ENCODE measurements at places on chromosomes 2 and 18. TPM values are rescaled to one million over a fixed set of nuclear protein-coding genes. Genes with fewer than 3 reads are reported as not detected.

REG3A gene
- total RNA-seq, result not detected

HSBP1L1 gene
- 56.8 TPM for total RNA-seq

RGPD3 gene
- 0.04 TPM for total RNA-seq

CCDC121 gene
- 2.7 TPM for total RNA-seq

GRCh38 chr2:39530411-39530866, 93.4 kb upstream of the MAP4K3 start:
- peaks cover 29% of the 10 kb centered on the region for H3K4me1 ChIP-seq
- H3K27me3 ChIP-seq, result no peaks in the 10 kb centered on the region
- H3K36me3 ChIP-seq, result no peaks in the 10 kb centered on the region
- peak; percentile 66 for DNase-seq
- H3K27ac ChIP-seq, result peak overlapping the region; percentile 51
- no peak overlapping the region for H3K4me3 ChIP-seq

GRCh38 chr18:58859907-58860306, 4.8 kb upstream of the ZNF532 start:
- no peaks in the 10 kb centered on the region for H3K27me3 ChIP-seq
- H3K27ac ChIP-seq, result no peak overlapping the region
- no peaks in the 10 kb centered on the region for H3K36me3 ChIP-seq
- H3K4me1 ChIP-seq, result peaks cover 50% of the 10 kb centered on the region

DNA sequence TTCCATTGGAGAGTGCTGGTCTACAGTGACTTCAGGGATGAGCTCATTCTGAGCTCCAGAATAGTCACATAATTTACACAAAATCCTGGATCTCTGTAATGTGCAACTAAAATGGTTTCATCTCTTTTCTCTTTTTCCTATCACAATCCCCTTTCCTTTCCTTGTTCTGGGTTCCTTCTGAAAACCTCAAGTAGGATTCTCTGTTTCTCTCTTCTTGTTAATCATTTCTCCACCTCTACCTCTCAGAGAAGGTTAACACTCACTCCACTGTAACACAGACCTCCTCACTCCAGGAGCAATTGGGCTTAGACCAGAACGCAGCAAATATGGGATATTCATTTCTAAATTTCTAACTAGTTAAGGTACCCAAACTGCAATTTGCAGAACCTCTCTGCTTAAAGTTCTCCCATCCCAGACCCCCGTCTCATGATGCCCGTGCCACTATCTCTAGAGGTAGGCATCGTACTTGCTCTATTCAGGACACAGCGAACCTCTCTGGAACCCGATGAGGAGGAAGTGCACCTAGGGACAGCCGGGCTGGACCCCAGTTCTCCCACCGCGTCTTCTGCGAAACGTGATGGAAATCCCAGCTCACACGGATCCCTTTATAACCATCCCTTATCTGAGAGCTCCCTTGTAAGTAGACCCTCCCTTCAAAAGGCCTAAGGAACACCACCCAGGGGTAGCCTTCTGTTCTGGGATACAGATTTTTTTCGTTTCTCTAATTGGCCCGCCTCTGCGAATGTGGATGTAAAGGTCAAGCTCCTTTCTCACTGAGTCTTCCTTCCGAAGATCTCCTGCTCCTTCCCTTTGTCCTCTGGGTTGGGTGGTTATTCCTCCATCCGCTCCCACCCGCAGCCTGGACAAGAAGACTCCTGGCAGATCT, 1.3 kb downstream of the FOXI3 start:
- no peak for DNase-seq
- no peaks in the 10 kb centered on the region for H3K36me3 ChIP-seq
- H3K27ac ChIP-seq, result no peak overlapping the region
- H3K4me1 ChIP-seq, result no peaks in the 10 kb centered on the region
- H3K4me3 ChIP-seq, result no peak overlapping the region

DNA sequence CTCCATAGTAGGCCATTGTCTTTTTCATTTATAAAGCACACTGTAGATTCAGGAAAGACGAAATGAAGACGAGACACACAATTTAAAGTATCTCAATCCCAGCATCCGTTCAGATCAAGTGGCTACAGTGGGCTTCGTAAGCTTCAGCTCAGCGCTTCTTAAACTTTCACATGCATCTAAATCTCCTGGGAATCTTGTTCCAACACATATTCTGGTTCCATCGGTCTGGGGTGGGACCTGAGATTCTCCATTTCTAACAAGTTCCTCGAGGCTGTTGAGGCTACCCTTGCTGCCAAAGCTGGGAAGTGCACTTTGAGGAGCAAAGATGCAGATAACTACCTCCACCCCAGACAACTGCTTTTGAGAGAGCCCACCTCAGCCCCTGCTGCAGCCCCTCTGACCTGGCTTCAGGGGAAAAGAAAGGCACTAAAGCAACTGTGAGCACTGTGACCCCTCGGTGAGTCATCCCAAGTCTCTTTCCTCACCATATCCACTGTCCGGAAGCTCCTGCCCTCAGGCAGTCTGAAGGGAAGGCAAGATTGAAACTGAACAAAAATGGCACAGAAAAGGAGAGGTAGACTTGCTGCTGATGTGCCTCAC, 201.1 kb upstream of the FBXO11 start:
- H3K4me3 ChIP-seq, result no peak overlapping the region
- peak; percentile 91 for DNase-seq
- H3K27me3 ChIP-seq, result no peaks in the 10 kb centered on the region
- H3K27ac ChIP-seq, result peak overlapping the region; percentile 91

GRCh38 chr2:63875131-63875527, 33.4 kb downstream of the UGP2 start:
- H3K4me1 ChIP-seq, result peaks cover 21% of the 10 kb centered on the region
- peaks cover 12% of the 10 kb centered on the region for H3K36me3 ChIP-seq
- DNase-seq, result peak; percentile 52
- no peak overlapping the region for H3K4me3 ChIP-seq

DNA sequence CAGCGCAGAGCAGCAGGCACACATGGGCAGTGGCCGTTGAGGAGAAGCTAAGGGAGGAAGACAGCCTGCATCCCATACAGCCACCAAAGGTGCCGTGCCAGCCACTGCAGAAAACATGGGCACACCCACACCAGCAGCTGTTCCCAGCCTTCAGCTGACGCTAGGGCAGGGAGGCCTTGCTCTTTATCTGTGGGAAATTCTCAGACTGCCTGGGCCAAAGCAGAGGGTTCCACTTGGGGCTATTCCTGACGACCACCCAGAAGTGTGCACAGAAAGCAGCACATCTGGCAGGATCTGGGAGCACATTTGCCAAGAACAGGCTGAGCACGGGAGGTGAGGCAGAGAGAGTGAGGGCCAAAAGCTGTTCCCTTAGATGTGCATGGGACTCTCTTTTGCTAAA, 101.3 kb upstream of the SOX11 start:
- no peaks in the 10 kb centered on the region for H3K27me3 ChIP-seq
- no peak for DNase-seq
- no peak overlapping the region for H3K27ac ChIP-seq
- no peaks in the 10 kb centered on the region for H3K36me3 ChIP-seq
- H3K4me1 ChIP-seq, result no peaks in the 10 kb centered on the region
